A549 (cell line): ENCODE measurements at places on chromosomes 11 and 22.

DNA sequence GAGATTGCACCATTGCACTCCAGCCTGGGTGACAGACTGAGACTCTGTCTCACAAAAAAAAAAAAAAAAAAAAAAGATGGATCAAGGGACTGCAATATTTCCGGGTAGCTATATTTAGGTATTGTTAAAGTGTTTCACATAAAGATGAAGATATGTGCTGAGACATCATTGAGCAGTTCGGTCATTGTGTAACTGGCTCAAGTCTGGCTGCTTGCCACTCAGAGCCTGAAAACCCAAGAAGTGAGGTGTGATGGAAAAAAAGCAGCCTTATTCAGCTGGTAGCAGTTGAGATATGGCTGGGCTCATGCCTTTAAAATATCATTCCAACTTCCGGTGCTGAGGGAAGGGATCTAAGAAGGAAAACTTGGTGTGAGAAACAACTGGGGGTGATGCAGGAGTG, 46.9 kb downstream of the LUZP2 start:
- no peak for DNase-seq

- no peak for DNase-seq
These were observed 11.3 kb downstream of the LGALS12 start for GRCh38 chr11:63517156-63517555.

- DNase-seq, result no peak
These were observed 53.2 kb downstream of the CHRDL2 start for GRCh38 chr11:74678041-74678440.

GRCh38 chr22:32623943-32624342, 149.3 kb downstream of the FBXO7 start:
- no peak for DNase-seq

DNA sequence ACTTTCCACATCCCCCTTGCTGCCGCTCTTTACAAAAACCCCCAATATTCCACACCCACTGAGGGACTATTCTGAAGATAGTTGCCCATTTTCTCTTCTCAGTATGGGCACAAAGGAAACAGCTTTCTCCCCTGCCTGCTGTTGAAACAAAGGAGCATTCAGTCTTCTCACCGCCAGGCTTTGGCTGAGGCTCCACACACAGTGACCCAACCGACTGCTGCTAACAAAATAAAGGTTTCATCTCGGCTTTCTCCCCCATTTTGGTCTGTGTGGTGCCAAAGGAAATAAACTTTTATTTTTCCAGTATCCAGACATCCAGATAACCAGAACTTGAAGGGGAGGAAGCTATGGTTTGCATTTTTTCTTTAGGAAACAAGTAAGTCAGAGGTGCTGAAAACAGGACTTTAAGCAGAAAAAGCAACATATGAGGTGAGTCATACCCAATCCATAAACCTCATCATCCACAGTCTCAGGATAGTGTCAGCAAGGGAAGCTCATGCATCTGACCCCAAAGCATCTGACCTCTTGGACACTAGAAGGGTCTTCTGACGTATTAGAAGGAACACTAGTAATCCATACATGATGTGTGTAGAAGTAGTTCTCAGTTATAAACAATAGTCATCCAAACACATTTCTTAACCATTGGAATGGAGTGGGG, 6.4 kb downstream of the CLMP start:
- no peak for DNase-seq

DNA sequence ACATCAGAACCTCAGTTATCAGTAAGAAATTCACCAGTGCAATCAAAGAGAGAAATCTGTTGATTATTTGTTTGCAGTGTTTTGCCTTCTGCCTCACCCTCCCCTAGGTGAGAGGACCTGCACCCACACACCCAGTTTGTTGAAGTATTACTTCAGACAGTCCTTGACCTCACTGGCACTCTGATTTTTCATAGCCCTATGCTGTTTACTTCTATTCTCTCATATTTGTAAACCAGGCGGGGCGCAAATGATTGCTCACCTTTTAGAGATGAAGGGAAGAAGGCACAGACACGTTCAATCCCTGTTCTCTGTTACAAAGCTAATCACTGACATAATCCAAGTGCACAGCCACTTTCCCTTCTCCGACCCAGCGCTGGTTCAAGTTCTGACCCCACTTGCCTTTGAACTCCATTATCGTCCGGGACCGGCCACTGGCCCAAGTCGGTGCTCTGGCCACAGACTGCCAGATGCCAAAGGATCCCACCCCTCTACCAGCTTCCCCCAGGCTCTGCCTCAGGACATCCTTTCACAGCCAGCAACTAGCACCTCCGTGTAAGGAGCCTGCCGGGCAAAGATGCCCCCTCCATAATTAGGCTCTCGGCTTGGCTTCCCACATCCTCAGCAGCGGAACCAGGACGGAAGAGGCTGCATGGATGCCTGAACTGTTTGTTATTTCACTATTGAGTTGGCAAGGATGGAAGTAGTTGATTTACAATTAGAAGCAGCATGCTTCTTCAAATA, 1.7 kb downstream of the ETS1 start:
- no peak for DNase-seq

- DNase-seq, result no peak
These were observed 125.1 kb upstream of the E2F8 start for GRCh38 chr11:19365743-19366410.

- DNase-seq, result no peak
These were observed 942.5 kb downstream of the OPCML start for GRCh38 chr11:132589791-132590190.

GRCh38 chr11:71987521-71987920, 11.2 kb upstream of the IL18BP start:
- no peak for DNase-seq

DNA sequence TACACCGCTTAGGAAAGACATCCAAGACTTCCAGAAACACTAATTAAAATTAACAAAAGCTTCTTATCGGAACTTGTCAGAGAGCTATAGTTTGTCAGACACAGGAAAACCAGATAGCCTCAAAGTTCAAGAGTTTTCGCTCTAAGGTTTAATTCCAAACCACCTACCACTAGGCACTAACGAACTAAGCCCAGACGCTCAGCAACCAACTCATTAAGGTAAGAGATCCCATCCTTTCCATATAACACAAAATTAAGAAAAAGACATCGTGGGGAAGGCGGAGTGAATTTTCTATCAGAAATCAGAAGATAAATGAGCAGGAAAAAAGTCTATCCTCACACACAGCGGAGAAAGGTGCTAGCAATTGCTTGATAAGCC, 382 bp downstream of the IMMP1L start:
- DNase-seq, result peak; percentile 1

GRCh38 chr11:121958971-121959325, 157.1 kb downstream of the BLID start:
- DNase-seq, result no peak

- no peak for DNase-seq
These were observed 2.2 kb downstream of the MRTFA start for GRCh38 chr22:40634119-40634903.

- DNase-seq, result peak; percentile 23
These were observed 548.5 kb downstream of the BUD13 start for GRCh38 chr11:116224154-116224888.

- no peak for DNase-seq
These were observed 3.0 kb downstream of the RHOG start for GRCh38 chr11:3837793-3838192.

GRCh38 chr11:99505831-99506230, 485.1 kb downstream of the CNTN5 start:
- no peak for DNase-seq

DNA sequence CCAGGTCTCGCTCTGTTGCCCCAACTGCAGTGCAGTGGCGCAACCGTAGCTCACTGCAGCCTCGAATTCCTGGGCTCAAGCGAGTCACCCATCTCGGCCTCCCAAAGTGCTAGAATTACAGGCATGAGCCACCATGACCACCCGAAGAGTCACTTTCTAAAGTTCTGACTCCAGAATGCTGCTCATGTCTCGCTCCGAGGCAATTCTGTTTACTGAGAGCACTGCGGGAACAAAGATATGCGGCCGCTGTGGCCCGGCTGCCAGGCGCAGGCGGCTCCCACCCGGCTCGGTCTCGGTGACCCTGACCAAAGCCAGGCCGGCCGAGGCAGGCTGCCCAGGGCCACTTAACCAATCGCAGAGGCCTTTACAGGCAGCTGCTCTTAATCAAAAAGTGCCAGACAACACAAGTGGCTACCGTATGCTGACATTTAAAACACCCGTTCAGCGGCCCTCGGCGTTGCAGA, 78.7 kb downstream of the PHF21B start:
- no peak for DNase-seq

- peak; percentile 94 for DNase-seq
These were observed 49.8 kb downstream of the CLMP start for GRCh38 chr11:123145220-123145619.

- peak; percentile 40 for DNase-seq
These were observed 120.9 kb downstream of the ME3 start for GRCh38 chr11:86551288-86552092.

DNA sequence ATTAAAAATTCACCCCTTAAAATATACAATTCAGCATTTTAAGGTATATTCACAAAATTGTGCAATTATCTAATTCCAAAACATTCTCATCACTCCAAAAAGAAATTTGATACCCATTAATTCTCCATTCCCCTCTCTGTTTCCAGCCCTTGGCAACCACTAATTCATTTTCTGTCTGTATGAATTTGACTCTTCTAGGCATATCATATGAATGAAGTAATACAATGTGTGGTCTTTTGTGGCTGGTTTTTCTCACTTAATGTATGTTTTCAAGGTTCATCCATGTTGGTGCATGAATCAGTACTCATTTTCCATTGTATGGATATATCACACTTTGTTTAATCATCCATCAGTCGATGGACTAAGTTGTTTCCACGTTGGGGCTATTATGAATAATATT, 29.0 kb upstream of the ACCSL start:
- DNase-seq, result no peak

GRCh38 chr22:25025491-25026400, 73.2 kb downstream of the KIAA1671 start:
- no peak for DNase-seq

GRCh38 chr11:47986219-47986618, 5.9 kb downstream of the PTPRJ start:
- no peak for DNase-seq

DNA sequence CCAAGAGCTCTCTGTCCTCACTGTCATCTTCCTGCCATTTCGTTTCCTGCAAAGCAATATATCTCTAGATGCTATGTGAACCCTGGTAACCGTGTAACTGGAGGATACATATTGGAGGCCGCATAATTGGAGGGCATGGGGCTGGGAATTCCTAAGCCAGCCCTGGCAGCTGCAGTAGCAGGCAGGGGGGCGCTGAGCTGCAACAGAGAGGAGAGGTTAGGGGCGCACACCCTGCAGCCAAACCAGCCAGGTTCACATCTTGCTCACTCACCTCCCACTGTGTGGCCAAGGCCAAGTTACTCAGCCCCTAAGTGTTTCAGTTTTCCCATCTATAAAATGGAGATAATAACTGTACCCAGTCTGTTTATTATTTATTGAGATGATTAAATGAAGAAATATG, 39.9 kb upstream of the ZBTB16 start:
- no peak for DNase-seq

DNA sequence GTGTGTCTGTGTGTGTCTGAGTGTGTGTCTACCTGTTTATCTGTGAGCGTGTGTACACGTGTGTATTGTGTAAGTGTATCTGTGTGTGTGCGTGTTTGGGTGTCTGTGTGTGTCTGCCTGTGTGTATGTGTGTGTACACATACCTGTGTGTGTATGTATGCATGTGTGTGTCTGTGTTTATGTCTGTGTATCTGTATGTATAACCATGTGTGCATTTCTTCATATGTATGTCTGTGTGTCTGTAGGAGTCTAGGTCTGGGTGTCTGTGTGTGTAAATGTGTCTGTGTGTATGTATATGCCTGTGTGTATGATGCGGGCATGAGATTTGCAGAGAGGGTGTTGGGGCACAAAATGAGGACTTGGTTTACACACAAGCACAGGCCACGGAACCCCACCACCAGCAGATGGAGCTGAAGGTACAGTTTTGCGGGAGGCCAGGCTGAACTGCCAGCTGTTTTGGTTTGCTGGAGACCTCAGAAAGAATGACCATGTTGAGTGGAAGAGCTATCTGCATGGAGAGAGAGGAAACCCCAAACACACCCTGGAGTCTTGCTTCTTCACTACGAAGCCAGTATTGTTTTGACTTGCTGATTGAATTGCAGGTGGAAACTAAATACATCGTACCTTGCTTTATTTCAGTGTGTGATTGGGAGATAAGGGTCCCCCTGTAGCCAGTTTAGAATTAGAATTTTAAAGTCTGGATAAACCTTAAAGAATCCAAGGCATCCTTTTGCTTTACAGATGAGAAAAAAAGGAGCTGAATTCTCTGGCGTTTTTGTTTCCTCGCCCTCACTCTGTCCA, 497.2 kb downstream of the NTM start:
- peak; percentile 16 for DNase-seq

DNA sequence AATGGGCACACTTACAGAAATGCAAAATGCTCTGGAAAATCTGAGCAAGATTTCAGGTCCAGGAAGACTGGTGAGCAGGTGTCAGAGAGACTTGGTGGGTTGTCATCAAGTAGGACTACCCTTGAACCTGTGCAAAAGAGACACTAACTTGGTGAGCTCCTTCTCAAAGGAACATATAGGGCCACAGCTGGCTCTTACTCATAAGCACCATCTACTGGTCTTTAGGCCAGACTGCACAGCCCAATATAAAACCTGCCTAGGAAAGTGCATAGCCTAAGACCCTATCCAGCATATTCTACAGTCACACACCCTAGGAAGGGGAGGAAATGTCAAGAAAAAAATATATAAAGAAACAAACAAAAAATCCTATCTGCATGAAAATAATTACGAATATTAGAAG, 18.2 kb upstream of the OR10W1 start:
- DNase-seq, result peak; percentile 47

DNA sequence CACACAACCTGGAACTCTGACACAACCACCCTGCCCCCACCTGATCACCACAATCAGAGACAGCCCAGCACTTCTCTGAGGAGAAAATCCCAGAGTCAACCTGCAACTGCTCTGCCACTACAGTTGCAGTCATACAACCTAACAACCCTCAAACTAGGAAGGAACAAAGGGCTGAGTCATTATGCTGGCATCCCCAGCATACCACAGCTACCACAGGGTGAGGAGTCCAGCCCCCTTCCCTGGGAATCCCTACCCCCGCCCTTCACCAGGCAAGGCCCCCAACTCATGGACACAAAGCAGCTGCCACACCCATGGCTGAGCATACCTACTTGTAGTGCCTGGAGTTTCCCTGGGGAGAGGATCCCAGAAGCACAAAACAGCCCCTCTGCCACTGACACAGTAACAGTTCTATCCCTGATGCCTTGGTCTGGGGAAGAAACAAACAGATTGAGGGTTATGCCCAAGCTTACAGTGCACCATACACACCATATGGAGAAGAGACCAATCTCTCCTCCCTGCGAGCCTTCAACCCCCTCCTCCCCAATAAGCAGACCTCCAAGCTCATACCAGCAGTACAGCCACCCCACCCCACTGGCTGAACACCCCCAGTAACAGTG, 68.5 kb upstream of the C11orf58 start:
- peak; percentile 47 for DNase-seq

- no peak for DNase-seq
These were observed 64.5 kb downstream of the BRD1 start for GRCh38 chr22:49763138-49763537.

DNA sequence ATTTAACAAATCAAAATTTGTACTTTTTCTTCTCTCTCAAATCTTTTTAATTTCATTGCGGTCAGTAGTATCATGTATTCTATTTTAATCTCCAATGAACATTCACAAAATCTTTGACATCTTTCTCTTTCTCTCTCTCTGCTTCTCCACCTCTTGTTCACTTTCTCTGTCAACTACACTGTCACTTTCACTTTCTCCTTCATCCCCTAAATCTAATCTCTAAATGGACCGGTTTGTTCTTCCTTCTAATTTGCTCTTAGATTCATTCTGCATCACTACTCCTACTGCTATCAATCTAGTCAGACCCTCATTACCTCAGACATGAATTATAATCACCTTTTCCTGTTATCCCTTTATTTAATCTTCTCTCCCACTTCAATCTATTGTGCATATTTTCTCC, 18.6 kb downstream of the CCDC73 start:
- no peak for DNase-seq
